ENCODE measurements at places on chromosomes 16 and 17.

GRCh38 chr17:9239793-9240658 is 218.7 kb downstream of the NTN1 start:
- peak; percentile 54 for DNase-seq

DNA sequence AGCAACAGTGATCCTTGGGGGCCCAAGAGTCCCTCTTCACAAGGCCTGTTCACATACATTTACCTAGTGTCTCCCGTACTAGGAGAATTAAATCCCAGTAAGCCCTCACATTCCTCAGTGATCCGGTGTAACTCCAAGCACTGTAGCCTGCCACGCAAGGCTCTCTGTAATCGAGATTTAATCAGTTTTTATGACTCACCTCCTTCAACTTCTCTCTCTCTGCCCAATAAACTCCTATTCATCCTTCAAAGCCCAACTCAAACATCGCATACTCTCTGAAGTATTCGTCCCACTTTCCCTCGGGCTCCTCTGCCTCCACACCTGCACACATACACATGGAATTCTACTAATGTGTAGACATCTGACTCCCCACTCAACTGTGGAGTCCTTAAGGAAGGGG is 141.8 kb downstream of the CMIP start:
- no peak for DNase-seq

GRCh38 chr16:28106467-28107215 is 43.1 kb upstream of the GSG1L start:
- no peak for DNase-seq

DNA sequence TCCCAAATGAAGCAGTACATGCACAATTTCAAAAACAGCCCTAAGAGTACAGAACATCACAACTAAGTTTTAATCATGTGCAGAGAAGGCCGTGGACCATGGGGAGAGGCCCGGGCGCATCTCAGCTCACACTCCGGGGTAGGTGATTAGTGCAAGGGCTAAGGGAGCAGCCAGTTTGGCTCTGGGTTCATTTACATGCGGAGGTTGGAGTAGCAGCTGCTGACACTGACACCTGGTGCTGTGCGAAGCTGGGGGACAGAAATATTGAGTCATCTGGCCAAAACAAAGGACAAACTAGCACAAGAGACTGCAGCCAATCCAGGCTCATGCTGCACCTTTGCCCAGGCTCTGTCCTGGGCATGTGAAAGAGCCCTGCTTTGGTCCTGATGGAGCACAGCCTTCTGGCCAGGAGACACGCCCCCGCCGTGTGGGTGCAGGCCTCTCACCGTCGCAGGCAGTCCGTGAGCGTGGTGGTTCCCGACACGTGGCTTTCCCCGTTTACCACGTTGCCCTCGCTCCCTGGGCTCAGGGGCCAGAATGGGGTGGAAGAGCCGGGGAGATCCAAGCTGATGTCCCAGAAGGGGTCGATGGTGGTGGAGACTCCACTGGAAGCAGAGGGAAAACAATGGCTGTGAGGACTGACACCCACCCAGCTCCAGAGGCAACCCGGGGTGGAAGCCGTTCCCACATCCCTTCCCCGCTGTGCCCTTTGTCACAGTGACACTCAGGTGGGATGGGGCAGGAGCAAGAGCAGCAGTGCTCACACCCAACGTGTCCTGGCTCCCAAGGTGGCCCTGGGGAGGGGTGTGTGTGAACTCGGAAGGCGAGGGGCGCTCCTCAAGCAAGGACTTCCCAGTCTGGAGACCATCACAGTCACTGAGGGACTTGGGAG is 31.9 kb downstream of the USP22 start:
- no peak for DNase-seq

DNA sequence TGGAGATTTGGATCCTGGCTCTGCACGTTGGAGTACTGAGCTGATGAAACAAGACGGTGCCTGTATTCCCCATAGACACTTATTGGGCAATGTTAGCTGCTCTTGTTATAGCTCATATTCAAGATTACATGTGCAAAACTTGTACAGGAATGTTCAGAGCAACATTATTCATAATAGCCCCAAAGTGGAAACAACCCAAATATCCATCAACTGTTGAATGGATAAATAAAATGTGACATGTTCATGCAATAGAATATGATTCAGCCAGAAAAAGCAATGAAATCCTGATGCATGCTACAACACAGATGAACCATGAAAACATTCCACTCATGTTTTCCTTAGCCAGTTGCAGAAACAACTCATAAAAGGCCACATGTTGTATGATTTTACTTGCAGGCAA is 5.7 kb upstream of the SDR42E1 start:
- DNase-seq = no peak

- DNase-seq = no peak
These were observed 53.5 kb downstream of the TIMM22 start for GRCh38 chr17:1050246-1050995.

GRCh38 chr16:88705076-88705684 is 1.0 kb downstream of the RNF166 start:
- no peak for DNase-seq

DNA sequence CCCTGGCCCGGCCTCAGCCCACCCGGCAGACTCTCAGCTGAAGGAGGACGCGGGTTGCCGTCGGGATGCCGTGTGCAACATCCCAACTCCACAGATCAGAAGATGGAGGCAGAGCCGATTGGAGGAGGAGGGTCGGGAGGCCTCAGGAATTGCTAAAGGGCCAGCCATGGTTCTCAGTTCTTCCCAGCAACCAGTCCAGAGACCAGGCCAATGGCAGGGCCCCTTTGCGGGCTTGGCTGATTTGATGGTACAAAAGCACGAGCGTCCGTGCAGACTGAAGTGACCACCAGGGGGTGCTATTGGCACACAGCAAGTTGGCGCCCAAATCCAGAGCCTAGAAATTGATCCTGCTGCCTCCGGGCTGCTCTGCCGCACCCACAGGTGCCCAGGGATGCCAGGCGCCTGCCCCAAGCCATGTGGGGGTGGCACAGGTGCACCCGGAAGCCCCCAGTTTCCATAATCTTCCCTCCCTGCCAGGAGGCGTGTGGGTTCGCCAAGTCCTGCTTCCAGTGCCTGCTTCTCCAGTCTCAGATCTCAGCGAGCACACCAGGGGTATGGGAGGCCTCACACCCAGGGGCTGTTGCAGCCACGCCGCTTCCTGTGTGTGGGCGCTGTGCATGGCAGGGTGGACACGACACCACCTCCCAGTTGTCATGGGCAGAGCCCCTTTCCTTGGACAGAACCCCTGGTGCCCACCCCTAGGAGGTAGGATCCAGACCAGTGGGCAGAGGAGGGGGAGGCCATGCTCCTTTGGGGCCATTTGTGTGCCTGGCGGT is 7.1 kb upstream of the TEX19 start:
- DNase-seq = peak; percentile 58

GRCh38 chr16:28311913-28312312 is 19.6 kb downstream of the SBK1 start:
- peak; percentile 45 for DNase-seq

DNA sequence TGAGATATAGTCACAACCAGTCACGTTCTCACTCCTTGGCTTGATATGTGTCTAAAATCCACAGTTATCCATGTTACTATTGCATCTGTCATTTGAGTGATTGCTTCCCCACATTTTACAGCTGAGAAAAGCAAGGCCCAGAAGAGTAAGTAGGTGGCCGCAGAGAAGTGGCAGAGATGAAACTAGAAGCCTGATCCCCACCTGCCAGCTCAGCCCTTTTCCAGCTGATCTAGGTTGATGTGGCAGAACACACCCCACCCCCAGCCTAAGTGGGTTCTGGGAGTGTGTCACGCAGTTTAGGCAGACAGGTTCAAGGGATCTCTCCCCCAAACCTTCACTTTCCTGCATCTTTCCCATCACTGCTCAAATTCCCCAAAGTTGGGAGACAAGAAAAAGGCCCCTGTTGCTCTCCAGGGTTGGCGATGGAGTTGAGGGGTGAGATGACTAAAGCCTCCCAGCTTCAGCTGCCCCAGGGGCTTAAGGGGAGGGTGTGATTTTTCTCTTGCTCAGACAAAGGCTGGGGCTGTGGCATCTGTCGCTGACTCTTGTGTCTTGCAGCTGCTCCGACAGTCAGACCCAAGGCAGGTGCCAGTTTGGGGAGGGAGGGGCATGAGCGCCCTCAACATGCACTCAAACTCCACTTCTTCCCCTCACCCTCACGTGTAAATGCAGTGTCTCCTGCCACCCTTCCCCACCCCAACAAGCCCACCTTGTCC is 48.9 kb upstream of the LHX1 start:
- no peak for DNase-seq

- no peak for DNase-seq
These were observed 17.1 kb downstream of the CUEDC1 start for GRCh38 chr17:57938061-57938502.

- DNase-seq = no peak
These were observed 88.8 kb downstream of the LITAF start for GRCh38 chr16:11497851-11498289.

DNA sequence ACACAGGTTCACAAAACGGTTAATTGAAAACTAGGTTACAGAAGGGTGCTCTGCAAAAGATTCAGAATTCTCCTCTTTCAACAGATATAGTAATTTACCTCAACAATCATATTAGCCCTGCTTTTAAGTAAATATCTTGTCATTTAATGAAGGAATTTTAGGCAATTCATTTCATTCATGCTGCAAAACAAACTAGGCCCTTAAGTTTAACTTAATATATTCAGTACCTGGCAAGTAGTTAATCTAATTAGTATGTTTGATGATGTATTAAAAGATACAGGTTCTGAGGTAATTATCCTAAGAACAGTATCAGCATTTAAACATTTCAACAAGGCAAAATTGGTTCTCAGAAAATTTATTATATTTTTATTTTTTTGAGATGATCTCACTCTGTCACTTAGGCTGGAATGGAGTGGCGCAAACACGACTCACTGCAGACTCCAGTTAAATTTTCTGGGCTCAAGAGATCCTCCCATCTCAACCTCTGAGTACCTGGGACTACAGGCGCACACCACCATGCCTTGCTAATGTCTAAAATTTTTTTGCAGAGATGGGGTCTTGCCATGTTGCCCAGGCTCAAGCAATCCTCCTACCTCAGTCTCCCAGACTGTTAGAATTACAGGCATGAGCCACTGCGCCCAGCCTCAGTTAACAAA is 44.9 kb downstream of the SMURF2 start:
- no peak for DNase-seq

DNA sequence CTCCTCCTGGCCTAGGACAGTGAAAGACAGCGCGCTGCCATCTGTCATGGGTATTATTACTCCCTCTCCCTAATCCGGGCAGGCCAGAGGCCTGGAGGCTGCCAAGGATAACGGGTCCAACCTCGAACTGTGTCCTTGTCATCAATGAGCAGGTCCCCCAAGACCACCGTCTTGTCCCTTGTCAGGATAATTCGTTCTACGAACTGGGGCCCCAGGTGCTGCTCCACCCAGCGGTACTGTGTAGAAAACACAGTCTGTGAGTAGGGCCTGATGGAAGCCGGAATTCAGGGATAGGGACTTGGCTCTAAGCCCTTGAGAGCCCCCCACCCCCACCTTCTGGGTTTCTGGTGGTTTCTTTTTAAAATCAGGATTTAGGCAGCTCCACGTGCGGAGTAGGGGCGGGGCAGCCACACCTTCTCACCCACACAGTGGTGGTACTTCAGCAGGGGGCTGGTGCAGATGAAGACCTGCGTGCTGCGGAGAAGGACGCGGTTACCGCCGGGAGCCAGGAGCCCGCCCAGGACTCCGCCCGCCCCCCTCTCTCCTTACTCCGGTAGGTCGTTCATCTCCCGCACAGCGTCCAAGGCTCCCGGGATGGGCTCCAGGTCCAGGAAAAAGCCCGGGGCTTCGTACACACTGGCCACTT is 787 bp downstream of the NT5C start:
- peak; percentile 33 for DNase-seq

GRCh38 chr16:82732461-82732860 is 105.7 kb downstream of the CDH13 start:
- DNase-seq = no peak

- DNase-seq = no peak
These were observed 13.2 kb downstream of the AANAT start for GRCh38 chr17:76480632-76481031.

- DNase-seq = no peak
These were observed 101.2 kb downstream of the PHKB start for GRCh38 chr16:47562366-47562765.

Measured in stimulated activated CD8-positive, alpha-beta memory T cell treated with anti-CD3 and anti-CD28 coated beads, Interleukin-12 subunit alpha, Interleukin-12 subunit beta, amount 100 ng/mL, for 4 hours (primary cell).